ENCODE measurements at places on chromosomes 16 and 17.

DNA sequence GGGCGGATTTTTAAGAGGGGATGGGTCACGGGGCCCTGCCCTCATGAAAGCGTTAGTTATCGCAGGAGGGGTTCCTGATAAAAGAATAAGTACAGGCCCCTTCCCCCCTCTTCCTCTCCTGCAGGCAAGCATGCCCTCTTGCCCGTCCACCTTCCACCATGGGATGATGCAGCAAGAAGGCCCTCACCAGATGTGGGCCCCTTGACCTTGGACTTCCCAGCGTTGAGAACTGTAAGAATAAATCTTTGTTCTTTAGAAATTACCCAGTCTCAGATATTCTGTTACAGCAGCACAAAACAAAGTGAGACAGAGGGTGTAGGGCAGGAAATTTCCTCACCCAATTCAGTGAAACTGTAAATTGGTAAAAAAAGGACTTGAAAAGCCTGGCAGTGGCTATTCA lies 27.8 kb upstream of the LCMT1 start:
- no peak for DNase-seq

DNA sequence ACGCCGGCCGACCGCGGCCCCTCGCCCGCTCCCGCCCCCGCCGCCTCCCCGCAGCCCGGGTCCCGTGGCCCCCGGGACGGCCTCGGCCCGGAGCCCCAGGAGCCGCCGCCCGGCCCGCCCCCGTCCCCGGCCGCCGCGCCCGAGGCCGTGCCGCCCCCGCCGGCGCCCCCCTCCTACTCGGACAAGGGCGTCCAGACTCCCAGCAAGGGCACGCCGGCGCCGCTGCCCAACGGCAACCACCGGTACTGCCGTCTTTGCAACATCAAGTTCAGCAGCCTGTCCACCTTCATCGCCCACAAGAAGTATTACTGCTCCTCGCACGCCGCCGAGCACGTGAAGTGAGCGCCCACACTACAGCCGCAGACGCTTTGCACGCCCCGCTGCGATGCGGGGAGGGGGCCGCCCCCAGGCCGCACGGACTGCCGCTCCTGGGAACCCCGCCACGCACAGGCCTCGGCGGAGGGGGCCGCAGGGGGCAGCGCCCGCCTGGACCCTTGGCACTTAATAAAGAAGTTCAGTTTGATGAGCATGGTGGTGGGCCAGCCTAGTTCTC lies 35.5 kb upstream of the ZC3H18 start:
- DNase-seq, result peak; percentile 70

GRCh38 chr17:79038545-79039135 lies 14.7 kb downstream of the C1QTNF1 start:
- DNase-seq, result no peak

DNA sequence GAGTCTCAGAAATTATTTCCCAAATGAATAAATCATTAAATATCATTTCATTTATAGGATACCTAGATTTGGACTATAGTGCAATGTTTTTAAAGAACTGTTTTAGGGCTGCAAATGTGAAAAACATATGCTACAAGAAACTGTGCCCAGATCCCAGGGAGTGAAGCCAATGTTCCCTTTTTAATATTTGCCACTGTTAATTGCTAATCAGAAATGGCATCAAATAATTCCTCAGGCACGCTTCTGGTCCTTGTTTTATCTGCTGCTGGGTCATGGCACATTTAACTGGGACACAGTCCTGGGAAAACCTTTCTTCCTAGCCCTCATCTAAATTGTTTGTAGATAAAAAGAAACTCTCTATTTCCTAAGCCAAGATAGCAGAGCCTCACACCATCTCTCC lies 79.3 kb upstream of the CNTNAP4 start:
- no peak for DNase-seq

DNA sequence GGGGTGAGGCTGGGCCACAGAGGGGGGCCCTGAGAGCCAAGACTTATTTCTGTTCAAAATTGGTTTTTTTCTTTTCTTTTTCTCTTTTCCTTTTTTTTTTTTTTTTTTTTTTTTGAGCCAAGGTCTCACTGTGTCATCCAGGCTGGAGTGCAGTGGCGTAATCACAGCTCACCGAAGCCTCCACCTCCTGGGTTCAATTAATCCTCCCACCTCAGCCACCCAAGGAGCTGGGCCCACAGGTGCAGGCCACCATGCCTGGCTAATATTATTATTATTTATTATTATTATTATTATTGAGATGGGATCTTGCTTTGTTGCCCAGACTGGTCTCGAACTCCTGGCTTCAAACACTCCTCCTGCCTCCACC lies 17.5 kb upstream of the CACNA1H start:
- DNase-seq, result no peak

GRCh38 chr17:81365148-81365600 lies 30.1 kb upstream of the BAHCC1 start:
- DNase-seq, result peak; percentile 89

DNA sequence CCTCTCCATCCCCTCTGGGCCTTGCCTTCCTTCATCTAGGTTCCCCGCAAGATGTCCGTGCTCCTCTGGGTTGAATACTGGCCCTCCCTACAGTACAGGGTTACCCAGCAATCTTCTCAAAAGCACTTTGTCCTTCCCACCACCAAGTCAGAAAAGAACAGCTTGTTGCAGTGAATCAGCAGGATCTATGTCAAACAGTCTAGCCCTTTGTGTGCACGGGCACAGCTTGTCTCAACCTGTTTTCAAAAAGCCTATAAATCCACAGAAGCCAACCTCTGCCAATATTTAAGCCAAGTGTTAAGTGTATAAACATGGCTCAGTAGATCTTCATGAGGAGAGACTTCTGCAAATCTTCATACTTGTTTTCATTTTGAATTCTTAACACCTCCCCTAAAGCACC lies 25.2 kb downstream of the C17orf67 start:
- DNase-seq, result no peak

DNA sequence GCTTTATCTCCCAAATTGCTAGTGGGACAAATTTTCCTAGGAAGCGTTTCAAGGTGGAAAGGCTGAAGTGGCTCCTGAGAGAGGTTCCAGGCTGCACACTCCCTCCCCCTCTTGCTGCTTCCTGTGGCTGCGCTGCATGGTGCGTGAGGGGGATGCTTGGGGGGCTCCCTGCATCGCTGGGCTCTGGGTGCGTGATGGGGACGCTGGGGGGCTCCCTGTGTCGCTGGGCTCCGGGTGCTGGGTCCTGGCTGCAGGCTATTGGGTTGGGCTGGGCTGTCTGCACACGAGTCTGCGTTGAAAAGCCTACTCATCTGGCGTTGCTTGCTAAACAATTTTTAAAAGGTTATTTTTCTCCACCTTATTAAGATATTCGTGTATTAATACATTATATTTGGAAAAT lies 30.1 kb downstream of the NDEL1 start:
- DNase-seq, result no peak

GRCh38 chr17:40778461-40778860 lies 3.9 kb downstream of the KRT27 start:
- no peak for DNase-seq

- DNase-seq, result no peak
These were observed 21.4 kb downstream of the GRIN2C start for GRCh38 chr17:74838274-74838673.
